ENCODE measurements at places on chromosomes 13 and 19.

DNA sequence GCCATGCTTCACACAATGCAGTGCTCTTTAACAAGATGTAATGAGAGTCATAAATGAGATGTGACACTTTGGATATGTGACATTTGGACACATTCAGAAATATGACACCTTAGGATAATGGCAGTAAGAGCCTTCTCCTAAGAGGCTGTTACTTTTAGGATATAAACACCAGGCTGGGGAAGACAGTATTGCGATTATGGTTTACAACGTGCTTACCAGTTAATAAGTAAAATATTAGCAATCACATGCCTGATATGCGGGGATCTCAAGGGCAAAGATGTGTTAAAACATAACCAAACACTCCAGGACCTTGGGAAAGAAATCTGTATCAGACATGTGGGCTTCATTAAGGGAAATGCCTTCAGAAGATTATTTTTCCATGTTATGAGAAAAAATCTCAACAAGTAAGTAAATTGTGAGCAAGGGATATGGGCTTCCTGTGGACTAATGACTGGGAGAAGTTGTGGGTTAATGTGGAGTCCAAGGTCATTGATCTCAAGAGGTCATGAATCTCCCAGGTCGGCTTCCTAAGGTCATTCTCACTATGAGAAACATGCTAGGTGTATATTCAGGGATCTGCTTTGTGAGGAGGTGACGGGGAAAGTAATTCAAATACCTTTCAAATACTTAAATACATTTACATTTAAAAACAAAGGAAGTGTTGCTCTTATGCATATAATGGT lies 105.3 kb downstream of the STARD13 start:
- H3K27ac ChIP-seq = no peak overlapping the region
- no peak overlapping the region for H3K4me3 ChIP-seq
- no peaks in the 10 kb centered on the region for H3K36me3 ChIP-seq
- no peaks in the 10 kb centered on the region for H3K4me1 ChIP-seq
- no peaks in the 10 kb centered on the region for H3K27me3 ChIP-seq

DNA sequence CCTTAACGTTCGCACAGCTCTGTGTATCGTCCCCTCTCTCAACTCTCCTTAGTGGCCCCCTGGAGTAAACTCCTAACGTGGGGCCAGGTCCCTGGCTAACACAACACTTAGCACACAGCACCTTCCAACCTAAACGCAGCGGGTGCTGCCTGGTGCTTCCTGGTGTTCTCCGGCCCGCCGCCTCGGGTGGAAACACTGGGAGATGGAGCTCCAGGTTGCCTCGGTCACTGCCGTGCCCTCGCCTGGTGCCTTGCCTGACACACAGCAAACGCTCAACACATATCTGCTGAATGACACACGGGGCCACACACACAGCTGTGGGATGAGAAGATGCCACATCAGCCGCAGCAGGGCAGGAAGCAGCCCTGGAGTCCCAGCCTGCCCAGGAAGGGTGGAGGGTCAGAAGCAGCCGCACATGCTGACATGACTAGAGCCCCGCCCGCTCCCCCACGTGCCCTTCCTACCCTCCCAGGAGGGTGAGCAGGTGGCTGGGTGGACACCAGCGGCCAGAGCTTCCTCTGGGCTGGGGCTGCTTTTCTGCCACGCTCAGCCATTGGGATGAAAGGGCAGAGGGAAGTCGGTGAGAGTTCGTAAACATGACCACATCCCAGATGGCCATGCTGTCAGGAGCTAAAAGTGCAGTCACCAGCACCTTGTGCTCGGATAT lies 6.6 kb downstream of the PEPD start:
- H3K27ac ChIP-seq = no peak overlapping the region
- DNase-seq = no peak
- H3K36me3 ChIP-seq = no peaks in the 10 kb centered on the region
- no peak overlapping the region for H3K4me3 ChIP-seq
- H3K27me3 ChIP-seq = no peaks in the 10 kb centered on the region

DNA sequence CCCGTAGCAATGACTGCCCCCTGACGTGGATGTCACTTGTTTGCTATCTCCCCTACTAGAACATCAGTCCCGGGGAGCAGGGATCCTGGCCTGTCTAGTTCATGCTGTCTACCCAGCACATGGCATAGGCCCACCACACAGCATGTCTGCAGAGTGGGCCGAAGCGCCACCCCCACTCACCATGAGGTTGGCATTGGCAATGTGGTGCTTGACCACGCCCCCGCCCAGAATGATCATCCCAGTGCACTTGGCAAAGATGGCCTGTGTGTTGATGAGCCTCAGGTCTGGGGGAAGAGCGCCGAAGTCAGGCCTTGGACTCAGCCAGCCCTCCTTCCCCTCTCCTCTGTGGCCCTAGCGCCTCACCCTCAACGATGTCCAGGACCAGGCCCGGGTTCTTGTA lies 4.8 kb downstream of the DHPS start:
- H3K27me3 ChIP-seq = no peaks in the 10 kb centered on the region
- no peaks in the 10 kb centered on the region for H3K4me1 ChIP-seq
- no peak overlapping the region for H3K4me3 ChIP-seq
- no peak overlapping the region for H3K27ac ChIP-seq

DNA sequence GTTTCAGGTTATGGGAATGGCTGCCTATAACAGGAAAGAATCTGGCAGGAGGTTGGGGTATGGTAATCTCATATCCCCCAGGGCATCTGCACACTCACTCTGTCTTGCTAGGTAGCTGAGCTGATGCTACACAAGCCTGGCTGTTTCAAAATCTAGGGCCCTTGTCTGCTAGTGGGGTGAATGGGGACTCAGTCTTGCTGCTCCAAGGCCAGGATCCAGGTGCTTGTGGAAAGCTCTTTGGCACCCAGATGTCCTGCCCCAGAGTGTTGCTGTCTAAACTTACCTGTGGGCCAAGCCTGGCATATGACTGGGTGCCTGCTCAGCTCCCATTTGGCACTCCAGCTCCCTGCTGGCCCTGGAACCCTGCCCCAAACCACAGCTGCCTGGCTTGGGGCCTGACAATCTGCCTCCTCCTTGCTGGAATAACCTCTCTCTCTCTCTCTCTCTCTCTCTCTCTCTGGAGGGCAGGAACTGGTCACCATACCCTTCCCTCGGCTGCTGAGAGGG lies 158.1 kb upstream of the TSC22D1 start:
- H3K27ac ChIP-seq = no peak overlapping the region
- H3K4me1 ChIP-seq = no peaks in the 10 kb centered on the region
- H3K27me3 ChIP-seq = no peaks in the 10 kb centered on the region
- no peak for DNase-seq
- no peaks in the 10 kb centered on the region for H3K36me3 ChIP-seq
- H3K4me3 ChIP-seq = no peak overlapping the region

GRCh38 chr13:25171517-25172302 lies at the start of gene AMER2:
Gene AMER2, minus strand, starts transcription at chr13:25172288. Its CDS starts 669 bp downstream, at chr13:25171619.
- H3K4me3 ChIP-seq = no peak within 1 kb of the TSS
- no peak for DNase-seq
- H3K36me3 ChIP-seq = no peaks in the 10 kb centered on the region
- H3K27ac ChIP-seq = no peak within 1 kb of the TSS
- H3K27me3 ChIP-seq = peaks cover 5% of the 10 kb centered on the region

DNA sequence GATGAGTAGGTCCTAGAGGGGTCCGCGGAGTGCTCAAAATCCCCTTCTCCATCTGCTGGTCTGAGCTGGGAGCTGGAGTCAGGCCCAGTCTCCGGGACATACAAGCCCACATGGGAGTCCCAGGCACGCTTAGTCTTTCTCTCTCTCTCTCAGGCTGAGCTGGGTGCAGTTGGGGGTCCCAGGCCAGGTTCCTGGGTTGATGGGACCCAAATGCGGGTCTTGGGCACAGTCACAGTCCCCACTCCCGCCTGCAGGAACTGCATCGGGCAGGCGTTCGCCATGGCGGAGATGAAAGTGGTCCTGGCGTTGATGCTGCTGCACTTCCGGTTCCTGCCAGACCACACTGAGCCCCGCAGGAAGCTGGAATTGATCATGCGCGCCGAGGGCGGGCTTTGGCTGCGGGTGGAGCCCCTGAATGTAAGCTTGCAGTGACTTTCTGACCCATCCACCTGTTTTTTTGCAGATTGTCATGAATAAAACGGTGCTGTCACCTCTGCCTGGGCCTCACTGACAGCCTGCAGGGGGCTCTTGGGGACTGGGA lies 23.8 kb downstream of the CYP4F12 start:
- no peak for DNase-seq
- H3K4me3 ChIP-seq = peak overlapping the region; percentile 12
- H3K27me3 ChIP-seq = no peaks in the 10 kb centered on the region
- peaks cover 4% of the 10 kb centered on the region for H3K4me1 ChIP-seq
- H3K36me3 ChIP-seq = no peaks in the 10 kb centered on the region
- H3K27ac ChIP-seq = no peak overlapping the region

DNA sequence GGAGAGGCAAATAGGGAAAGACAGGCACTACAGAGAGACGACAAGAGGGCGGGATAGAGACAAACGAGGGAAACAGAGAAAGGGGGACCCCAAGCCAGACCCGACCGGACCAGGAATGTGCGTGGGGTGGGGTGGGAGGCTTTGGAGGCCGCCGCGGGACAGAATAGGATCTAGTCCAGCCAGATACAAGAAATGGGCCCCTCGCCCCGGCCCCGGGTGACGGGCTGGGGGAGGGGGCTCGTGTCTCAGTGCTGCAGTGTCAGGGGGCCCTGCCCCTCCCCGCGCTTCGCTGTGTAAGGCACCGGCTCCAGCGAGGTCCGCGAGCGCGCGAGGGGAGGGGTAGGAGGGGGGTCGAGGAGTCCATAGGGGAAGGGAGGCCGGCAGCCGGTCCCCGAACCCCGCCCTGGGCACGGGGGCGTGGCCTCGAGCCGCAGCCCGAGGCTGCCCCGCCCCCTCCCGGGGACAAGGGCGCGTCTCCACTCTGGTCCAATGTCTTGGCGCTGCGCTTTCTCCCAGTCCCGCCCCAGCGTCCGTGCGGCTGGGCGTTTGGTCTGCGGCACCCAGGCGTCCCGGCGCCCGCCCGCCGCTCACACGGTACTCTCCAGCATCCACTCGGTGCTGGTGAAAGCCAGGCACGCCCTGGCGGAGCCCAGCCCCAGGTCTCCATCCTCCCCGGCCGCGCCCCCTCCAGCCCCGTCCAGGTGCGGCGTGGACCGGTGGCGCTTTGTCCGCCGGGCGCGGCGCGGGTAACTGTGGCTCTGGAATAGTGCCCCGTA lies 11.0 kb downstream of the IFNL1 start:
- H3K36me3 ChIP-seq = peaks cover 22% of the 10 kb centered on the region
- DNase-seq = no peak
- no peaks in the 10 kb centered on the region for H3K27me3 ChIP-seq
- no peak overlapping the region for H3K4me3 ChIP-seq
- H3K4me1 ChIP-seq = peaks cover 43% of the 10 kb centered on the region
- H3K27ac ChIP-seq = no peak overlapping the region

GRCh38 chr13:65582160-65582559 lies 1648.0 kb downstream of the PCDH9 start:
- H3K27me3 ChIP-seq = no peaks in the 10 kb centered on the region
- no peak overlapping the region for H3K27ac ChIP-seq
- H3K4me3 ChIP-seq = no peak overlapping the region
- no peaks in the 10 kb centered on the region for H3K4me1 ChIP-seq
- no peaks in the 10 kb centered on the region for H3K36me3 ChIP-seq

GRCh38 chr13:73054712-73055111 lies 4.1 kb upstream of the KLF5 start:
- no peaks in the 10 kb centered on the region for H3K27me3 ChIP-seq
- H3K4me1 ChIP-seq = peaks cover 13% of the 10 kb centered on the region
- no peak overlapping the region for H3K27ac ChIP-seq
- H3K36me3 ChIP-seq = no peaks in the 10 kb centered on the region

- no peak for DNase-seq
- H3K27me3 ChIP-seq = no peaks in the 10 kb centered on the region
- H3K4me3 ChIP-seq = no peak overlapping the region
- no peaks in the 10 kb centered on the region for H3K36me3 ChIP-seq
- H3K27ac ChIP-seq = no peak overlapping the region
- H3K4me1 ChIP-seq = no peaks in the 10 kb centered on the region
These were observed 59.5 kb downstream of the TEX26 start for GRCh38 chr13:30991922-30992321.

DNA sequence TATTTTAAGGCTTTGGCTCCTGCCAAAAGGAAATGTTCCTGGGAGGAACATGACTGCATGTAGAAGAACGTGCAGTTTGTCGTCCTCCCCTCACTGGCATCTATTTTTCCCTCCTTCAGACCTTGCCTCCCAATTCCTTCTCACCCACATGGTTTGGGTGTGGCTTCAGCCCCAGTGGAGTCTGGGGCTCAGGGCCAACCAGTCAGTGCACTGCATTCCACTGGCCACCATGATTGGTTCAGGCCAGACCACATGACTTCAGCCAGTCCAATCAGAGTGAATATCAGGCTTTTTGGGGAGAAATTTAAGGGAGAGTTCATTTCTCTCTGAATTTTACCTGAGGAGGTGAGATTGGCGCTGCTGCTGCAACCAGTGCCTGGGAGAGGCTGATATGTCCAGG lies 171.6 kb downstream of the ZIC5 start:
- no peaks in the 10 kb centered on the region for H3K36me3 ChIP-seq
- DNase-seq = peak; percentile 29
- H3K4me1 ChIP-seq = no peaks in the 10 kb centered on the region
- no peak overlapping the region for H3K4me3 ChIP-seq
- no peaks in the 10 kb centered on the region for H3K27me3 ChIP-seq

DNA sequence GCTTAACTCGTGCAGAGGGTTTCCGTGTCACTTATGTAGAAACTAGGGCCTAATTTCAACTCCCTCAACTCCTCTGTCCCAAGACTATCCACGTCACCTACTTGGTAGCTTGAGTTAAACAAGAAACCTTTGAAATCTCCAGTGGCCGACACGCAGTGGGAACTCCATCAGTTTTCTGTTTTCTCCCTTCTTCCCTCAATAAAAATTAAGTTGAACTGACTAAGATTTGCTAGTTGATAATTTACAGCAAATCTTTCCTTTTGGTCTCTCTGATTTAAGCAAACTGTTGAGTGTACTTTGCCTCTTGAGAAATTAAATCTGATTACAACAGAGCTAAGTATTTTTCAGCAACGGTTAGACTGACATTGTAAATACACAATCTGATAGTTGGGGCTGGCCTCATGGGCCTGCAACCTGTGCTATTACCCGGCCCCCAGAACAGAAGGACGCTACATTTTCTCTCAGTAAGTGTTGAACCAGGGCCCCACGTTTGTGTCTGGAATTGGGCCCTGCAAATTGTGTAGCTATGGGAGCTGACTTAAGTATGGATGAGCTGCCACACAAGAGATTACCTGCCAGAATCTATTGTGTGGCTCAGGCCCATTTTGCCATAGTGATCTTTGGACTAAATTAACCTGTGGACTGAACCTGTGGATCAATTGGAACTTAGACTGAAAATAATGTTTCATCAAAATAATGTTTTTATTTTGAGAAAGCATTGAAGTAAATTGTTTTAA lies 708 bp upstream of the ESD start:
- H3K4me1 ChIP-seq = peaks cover 13% of the 10 kb centered on the region
- H3K27ac ChIP-seq = peak overlapping the region; percentile 93
- no peaks in the 10 kb centered on the region for H3K27me3 ChIP-seq
- peak overlapping the region; percentile 71 for H3K4me3 ChIP-seq
- DNase-seq = no peak

All from K562 (cell line).